Stimulated activated CD8-positive, alpha-beta memory T cell treated with anti-CD3 and anti-CD28 coated beads, Interleukin-15, amount 100 ng/mL, for 48 hours (primary cell): ENCODE measurements at places on chromosomes 12 and 14.
A peak's percentile ranks its signal among the peaks of the same experiment; 100 is the strongest.

DNA sequence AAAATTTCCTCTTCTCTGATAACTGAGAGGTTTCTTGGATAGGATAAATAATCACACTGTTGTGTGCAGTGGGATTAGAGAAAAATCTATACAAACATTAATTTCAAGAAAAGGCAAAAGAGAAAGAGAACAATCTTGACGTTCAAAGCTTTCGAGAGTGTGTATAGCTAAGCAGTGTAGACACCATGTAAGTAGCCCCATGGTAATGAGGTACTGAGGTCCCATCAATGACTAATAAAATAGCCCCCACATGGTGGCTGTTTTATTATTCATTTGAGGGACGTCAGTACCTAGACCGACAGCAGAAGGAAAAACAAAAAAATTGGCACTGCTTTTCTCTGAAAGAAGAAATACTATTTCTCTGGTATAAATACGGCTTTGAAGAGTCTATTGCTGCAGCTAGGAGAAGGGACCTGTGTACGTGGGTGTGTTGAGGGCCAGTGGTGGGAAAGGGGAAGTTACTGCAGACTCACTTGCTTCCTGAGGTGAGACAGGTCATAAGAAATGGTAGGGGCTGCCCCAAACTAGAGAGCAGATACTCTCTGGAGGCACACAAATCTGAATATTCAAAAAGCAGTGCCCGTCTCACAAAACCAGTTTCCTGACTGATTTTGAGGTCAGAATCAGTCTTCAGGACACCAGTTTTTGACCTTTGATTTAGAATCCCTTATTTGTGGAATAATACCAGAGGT, 339.8 kb downstream of the EMP1 start:
- no peak for DNase-seq

- DNase-seq = no peak
These were observed 26.6 kb downstream of the NUP37 start for GRCh38 chr12:102093319-102093718.

- DNase-seq = no peak
These were observed 12.1 kb downstream of the ZFHX2 start for GRCh38 chr14:23539248-23540140.

DNA sequence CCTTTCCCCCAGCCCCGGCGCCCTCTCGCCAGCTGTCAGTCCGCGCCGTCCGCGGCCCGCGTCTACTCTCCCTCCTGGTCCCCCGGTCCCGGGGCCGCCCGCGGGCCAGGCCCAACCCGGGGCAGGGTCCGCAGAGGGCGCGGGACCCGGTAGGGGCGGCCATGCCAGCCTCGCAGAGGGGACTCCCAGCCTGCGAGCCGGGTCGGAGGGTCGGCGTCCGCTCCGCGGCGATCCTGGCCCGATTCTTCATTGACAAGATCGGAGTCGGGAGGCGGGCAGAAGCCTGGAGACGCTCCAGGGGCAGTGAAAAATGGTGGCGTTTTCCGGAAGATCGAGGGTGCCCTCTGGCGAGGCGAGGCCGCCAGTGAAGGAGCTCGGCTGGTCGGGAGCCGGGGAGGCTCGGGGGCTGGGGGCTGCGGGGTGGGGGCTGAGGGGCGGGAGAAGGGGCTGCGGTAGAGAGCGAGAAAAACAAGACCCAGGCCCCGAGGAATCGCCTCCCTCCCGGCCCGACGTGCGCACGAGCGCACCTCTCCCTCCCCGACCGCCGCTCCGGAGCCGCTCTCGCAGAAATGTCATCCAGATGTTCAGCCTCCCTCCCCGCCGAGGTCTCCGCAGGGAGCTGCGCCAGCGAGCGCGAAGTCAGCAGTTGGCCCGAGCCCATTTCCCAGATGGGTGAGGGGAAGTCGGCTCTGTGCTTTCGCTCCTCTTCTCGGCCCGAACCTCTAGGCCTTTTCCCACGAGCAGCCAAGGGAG, 647 bp upstream of the TGFB3 start:
- peak; percentile 65 for DNase-seq

DNA sequence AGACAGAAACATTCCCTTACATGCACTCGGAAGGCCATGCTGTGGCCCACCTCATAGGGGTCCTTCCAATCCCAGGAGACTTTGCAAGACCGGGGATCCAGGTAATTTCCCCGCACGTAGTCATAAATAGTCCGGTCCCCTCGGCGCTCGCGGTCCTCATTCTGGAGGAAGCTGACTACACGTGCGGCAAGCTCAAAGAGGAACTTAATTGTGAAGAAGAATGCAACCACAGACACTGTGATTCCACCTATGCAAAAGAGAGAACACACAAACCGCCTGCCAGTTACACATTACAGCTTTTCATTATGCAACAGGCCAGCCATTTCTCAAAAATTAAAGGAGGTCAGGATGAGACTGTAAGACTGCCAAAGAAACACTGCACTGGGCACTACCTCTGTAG, 28.4 kb downstream of the AREL1 start:
- no peak for DNase-seq

GRCh38 chr12:58105225-58106119, 164.1 kb downstream of the ATP23 start:
- no peak for DNase-seq

GRCh38 chr12:63792338-63792737, 12.6 kb downstream of the RXYLT1 start:
- no peak for DNase-seq

- DNase-seq = no peak
These were observed 8.6 kb upstream of the USP15 start for GRCh38 chr12:62251609-62251958.

DNA sequence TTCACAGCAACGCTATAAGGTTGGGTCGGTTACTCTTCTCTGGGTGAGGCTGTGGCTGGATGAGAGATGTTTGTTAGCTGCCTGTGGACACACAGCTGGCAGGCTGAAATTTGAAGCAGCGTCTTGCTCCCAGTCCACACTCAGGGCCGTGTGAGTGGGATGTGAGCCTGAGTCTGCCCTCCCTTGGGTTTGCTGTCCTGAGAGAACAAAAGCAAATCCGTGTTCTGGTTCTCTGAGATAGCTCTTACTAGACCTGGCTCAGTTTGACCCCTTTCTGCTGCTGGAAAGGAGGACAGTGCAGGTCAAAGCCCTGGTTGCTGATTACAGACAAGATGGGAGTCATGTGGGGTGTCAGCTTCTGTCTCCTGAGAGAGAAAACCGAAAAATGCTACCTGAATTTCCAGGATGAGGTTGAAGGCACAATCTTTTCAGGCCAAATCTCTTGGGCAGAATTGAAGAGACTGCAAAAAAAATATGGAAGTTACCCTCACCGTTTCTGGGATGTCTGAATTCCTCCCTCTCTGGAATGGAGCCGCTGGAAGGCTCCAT, 270.8 kb downstream of the ZFP36L1 start:
- no peak for DNase-seq

DNA sequence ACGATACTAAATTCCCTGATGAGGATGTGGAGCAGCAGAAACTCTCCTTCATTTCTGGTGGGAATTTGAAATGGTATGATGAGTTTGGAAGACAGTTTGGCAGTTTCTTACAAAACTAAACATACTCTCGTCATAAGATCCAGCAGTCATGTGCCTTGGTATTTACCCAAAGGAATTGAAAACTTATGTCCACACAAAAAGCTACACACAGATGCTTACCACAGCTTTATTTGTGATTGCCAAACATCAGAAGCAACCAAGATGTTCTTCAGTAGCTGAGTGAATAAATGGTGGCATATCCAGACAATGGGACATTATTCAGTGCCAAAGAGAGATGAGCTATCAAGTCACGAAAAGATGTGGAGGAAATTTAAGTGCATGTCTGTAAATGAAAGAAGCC, 10.7 kb upstream of the APOLD1 start:
- DNase-seq = no peak

DNA sequence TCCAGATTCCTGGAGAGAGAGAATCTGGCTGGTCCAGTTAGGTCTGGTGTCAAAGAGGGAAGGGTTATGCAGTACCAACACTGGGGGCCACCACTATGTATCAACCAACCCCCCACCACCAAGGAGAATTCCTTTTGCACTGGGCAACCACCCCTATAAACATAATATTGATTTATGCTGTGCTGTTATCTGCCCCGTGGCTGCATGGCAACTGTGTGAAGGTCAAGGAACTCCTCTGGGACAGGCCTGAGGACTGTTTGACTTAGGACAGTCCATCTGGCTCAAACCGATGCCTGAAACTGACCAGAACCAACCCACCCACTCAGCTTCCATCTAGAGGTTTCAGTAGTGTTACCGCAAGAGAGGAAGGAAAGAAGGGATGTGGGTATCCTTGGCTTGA, 20.5 kb downstream of the PLEKHH1 start:
- no peak for DNase-seq

- DNase-seq = no peak
These were observed 53.8 kb downstream of the SDR9C7 start for GRCh38 chr12:56880125-56880992.

DNA sequence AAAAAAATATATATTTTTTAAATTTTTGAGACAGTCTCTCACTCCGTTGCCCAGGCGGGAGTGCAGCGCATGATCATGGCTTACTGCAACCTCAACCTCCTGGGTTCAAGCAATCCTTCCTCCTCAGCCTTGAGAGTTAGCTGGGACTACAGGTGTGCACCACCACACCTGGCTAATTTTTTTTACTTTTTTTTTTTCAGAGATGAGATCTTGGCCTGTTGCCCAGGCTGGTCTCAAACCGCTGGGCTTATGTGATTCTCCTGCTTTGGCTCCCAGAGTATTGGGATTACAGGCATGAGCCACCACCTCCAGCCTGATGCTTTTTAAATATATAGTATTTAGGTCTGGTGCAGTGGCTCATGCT, 24.5 kb downstream of the MDM2 start:
- no peak for DNase-seq

GRCh38 chr14:93889739-93890483, 37.2 kb upstream of the FAM181A start:
- no peak for DNase-seq

DNA sequence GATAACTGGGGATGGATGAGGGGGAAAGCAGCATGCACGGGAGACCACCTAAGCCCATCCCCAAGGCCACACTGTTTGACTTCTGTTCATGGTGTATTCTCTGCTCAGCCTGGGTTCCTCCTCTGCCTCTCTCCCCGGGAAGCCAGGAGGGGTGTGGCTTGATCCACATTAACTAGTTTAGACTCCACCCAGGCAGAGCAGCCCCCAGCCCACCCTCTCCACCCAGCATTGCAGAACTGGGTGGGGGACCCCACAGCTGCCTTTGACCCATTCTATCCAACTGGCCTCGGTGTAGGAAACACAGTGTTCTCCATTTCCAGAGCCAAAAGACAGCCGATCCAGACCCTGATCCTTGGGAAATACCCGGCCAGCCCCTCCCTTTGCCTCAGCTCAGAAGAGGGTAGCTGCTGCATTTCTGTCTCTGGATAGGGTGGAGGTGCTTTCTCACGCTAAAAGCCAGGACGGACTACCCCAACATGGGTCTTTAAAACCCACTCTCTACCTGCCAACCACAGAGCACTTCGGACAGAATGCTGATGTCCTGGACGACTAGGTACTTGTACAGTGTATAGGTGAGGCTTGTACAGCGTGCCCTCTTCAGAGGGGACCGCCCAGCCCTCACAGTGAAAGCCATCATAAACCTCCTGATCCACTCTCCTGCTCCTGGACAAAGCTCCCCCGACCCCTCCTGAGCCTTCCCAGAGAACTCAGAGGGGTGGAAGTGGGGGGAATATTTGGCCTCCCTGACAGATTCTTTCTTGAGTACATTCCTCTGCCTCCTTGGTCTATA, 9.4 kb downstream of the SPRYD3 start:
- DNase-seq = no peak

DNA sequence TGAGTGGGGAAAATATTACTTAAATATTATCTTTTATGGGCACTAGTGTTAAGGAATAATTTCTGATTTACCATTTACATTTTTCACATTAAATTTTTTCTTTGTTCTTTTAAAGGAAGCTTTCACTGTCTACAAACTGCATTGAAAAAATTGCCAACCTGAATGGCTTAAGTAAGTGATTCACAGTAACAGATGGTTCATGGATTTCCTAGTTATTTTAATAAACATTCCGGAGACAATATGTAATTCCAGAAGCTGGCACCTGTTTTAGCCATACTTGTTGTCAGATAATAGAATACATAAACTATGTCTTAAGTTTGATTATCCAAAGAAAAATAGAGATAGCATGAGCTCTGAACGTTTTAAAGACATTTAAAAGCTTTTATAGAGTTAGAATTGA, 17.1 kb downstream of the DNAL1 start:
- DNase-seq = no peak

DNA sequence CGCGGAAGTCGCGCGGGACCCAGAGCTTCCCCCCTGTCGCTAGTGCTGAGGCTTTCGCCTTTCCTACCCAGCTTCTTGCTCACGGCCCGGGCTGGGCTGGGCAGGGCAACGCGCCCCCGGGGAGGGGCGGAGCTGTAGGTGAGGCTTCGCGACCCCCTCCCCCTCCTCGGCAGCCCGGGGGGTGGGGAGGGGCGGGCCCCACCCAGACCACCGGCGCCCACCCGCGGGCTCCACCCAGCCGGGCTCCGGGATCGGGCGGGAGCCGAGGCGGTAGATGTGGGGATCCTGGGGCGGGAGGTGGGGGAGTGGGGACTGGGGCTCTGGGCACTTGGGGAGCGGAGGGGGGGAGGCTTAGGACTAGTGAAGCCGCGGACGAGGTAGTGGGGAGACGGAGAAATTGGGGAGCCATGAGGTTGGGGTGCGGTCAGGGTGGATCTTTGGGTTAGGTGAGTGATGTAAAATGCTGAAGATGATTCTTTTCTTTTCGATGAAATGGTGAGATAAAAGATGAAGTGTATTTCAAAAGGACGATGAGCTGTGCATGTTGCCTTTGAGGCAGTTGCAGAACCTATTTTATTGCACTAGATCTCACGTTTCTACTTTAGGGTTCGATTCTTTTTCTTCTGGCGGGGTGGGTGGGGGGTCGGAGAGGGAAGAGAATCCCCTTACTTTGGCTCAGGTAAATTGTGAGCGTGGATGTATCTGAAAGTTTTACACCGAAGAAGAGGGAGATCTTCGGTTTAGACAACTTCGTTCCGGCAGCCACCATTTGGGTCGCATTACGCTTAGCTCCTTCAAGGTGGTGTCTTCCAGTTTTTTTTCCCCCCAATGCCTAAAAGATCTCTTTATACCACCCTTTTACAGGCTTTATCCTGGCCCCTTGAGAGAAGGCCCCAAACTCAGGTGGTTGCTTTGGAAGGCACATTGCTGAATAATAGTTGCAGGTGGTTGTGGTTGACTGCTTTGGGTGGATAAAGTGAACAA, 619 bp downstream of the ERC1 start:
- no peak for DNase-seq

DNA sequence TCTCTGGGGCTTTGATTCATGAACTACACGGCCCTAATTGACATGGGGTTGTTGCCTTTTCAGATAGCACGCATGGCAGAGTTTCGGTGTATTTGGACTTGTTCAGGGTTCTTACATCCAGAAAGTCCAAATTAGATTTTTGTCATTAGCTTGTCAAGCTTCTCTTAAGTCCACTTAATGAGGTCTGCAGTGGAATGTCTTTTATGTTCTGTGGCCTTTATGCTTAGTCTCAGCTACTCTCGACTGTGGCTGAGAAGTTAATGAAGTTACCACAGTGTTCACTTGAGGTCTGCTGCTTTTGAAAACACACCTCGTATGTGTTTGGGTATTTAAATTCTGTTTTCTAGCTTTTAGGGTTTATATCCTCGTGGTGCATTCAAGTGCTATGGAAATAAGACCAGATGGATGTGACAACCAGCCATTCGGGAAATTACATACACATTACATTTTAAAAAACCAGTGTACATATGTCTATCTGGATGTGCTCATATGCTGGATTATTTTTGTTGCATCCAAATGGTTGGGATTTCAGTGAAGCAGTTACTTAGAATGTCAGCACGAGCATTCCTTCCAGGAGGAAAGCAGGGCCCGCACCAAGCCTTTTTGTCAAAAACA, 80.2 kb downstream of the RMST start:
- no peak for DNase-seq

- no peak for DNase-seq
These were observed 206.9 kb upstream of the AMIGO2 start for GRCh38 chr12:47286676-47287075.
